ENCODE measurements at places on chromosomes 4 and X.

- DNase-seq = no peak
Measured at GRCh38 chrX:69226459-69227158, 61.4 kb upstream of the PJA1 start.

DNA sequence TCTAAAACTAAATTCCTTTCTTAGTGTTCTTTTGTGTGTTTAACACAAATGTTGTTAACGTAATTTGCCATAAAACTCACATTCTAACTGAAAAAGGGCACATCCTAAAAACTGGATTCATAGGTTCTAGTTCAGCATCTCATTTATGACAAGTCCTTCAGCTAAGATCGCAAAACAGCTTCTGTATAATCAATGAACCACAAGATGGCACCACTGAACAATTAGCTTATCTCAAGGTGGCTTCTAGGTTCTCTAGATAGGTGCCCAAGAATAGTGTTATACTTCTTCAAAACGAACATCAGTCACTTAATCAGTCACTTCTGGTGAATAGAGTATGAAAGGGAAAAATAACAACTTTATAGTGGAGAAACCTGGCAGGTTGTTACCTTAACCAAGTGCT is 54.3 kb downstream of the NRK start:
- DNase-seq = no peak

DNA sequence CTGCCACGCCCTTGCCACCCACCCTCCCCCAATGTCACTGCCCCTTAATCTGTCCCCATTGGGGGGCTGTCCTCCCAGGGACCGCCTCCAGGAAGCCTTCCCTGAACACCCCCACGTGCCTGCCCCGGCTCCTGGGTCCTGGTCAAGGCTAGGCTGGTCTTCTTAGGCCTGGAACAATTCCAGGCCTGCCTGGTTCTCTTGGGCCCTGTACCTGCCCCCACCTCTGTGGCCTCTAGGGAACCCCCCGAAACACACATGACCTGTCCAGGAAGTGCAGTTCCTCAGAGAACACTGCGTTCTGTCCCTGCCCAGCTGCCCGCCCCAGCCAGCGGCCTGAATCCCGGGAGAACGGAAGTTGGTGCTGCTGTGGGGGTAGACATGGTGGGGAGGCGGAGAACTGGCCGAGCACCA is 5.1 kb downstream of the MXD4 start:
- DNase-seq = peak; percentile 19

- DNase-seq = no peak
Measured at GRCh38 chrX:153413731-153414130, 2.5 kb downstream of the ZFP92 start.

DNA sequence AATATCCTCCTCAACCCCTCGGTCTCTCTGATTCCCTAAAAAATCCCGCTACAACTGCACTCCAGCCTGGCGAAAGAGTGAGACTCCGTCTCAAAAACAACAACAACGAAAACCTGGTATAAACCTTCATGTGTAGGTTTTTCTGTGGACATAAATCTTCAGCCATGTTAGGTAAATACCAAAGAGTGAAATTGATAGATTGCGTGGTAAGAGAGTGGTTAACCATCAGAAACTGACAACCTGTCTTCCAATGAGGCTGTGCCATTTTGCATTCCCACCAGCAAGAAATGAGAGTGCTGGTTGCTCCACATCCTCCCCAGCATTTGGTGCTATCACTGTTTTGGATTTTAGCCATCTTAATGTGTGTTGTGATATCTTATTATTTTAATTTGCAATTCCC is 10.9 kb downstream of the TBC1D19 start:
- DNase-seq = no peak

DNA sequence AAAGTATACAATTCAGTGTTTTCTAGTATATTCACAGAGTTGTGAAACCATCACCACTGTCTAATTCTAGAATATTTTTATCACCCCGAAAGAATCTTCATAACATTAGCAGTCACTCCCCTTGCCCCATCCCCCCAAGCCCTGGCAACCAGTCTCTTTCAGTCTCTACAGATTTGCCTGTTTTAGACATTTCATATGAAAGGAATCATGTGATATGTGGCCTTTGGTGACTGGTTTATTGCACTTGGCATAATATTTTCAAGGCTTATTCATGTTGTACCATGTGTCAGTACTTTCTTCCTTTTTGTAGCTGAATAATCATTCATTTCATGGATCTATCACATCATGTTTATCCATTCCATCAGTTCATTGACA is 371.7 kb downstream of the AFF2 start:
- DNase-seq = no peak

GRCh38 chr4:8433136-8433535 is 7.4 kb downstream of the ACOX3 start:
- no peak for DNase-seq

GRCh38 chr4:147891476-147892115 is 159.7 kb downstream of the ARHGAP10 start:
- DNase-seq = no peak

- DNase-seq = no peak
Measured at GRCh38 chr4:7199771-7200441, 7.6 kb downstream of the SORCS2 start.

- DNase-seq = no peak
Measured at GRCh38 chrX:150683536-150684146, 9.6 kb upstream of the MTMR1 start.

DNA sequence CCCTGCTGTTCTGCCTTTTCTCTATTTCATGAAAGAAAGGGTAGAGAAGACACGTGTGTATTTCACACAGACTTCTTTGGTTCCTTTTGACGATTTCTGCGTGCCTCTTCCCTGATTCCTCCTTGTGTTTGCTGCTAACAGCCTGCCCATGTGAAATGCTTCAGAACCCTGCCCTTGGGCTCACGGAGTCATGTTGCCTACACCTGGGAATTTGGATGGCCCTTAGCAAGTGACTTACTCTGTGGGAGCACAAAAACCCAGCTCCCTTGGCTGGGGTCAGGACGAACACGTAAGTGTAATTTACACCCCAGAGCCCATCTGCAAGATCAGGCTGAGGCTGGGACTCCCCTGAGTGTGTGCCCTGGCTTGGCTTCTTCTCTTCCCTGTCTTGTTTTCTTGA is 220.3 kb upstream of the BCOR start:
- no peak for DNase-seq

- no peak for DNase-seq
Measured at GRCh38 chr4:159014859-159015258, 88.0 kb upstream of the RAPGEF2 start.

GRCh38 chr4:109532182-109532581 is 27.9 kb upstream of the MCUB start:
- DNase-seq = no peak

- DNase-seq = peak; percentile 75
Measured at GRCh38 chr4:22573198-22573597, 57.3 kb upstream of the ADGRA3 start.

DNA sequence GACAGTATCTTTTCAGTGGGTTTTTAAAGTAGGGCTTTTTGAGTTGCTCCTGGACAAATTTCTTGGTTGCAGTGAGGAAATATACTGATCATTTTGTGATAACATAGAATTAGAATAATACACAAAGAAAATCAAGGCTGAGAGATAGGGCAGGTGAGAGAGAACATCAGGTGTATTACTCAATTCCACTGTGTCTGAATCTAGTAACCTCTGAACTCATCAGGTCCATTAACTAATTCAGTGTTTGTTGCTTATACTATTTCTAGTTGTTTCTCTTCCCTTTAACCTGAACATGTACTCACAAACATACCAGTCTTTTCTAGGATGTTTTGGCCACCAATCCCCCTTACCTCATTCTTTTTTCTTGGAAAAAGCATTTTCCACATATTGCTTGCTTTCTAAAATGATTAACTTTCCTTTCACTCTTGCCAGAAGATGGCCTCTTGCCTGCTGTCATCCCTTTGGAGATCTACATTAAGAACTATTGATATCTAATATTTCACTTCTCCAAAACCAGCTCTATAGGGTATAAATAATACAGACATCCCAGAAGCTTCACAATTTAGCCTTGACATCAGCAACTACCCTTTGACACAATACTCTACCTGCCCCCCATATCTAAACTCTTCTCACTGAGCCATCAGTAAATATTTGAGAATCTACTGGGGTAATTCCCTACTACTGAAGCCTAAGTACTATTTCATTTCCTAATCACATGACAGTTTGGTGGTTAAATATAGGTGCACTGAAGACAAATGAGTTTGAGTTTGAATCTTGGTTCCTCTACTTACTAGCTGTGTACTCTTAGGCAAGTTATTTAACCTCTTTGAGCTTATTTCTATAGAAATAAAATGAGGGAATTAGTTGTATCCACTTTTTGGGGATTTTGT is 470.8 kb upstream of the IGFBP7 start:
- DNase-seq = no peak

- no peak for DNase-seq
Measured at GRCh38 chr4:85491527-85491926, 16.6 kb downstream of the ARHGAP24 start.

- no peak for DNase-seq
Measured at GRCh38 chrX:9576059-9576458, 111.2 kb downstream of the TBL1X start.

DNA sequence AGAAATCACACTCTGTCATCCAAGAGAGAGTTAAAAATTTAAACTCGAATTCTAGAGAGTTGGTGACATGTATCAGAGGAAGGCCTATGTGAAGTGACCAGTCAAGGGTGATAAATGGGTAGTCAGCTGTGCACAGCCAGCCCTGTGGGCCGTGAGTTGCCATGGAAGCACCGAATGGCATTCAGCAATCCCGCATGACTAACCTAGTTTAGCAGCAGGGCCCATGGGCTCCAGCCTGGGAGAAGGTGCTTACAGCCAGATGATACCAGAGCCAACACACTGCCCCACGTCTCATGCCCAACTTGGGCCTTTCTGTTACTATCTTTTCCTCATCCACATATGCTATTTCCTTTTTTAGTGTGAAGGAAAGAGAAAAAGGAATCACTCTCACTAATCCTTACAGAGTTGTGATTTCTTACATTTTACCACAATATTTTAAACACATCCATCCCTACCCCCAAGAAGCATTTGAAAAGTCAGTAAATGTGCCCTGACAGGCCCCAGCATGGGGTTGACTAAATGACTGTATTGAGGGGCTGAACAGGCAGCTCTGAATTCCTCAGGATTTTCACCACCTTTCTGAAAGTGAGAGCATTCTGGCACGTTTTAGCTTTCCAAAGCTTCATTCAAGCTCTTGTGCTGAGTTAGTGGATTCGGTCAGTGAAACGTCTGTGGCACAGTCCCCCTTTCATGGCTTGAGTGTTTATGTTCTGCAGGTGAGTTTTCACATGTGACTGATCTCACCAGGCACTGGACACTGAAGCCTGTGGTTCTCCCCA is 104.2 kb downstream of the AFF1 start:
- peak; percentile 43 for DNase-seq

- peak; percentile 18 for DNase-seq
Measured at GRCh38 chrX:139126493-139126892, 404.0 kb upstream of the F9 start.

DNA sequence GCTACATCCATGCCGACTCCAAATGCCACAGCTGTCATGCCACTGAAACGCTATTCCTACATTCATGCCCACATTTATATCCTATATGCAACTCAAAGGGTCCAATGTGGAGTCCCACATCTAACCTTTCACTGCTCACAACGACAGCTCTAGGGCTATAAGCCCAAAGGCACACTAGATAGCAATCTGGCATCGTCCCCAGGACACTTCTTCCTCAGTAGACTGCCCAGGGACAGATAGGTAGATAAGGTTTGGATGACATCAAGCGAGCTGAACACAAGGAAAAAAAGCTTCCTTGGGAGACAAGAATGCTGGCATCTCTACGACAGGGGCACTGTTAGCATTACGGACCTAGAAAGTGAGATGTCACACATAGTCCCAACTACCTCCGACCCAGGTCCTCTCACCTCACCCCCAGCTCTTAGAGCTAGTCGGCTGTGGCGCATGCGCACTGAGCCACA is 685 bp downstream of the RAB9B start:
- DNase-seq = no peak

DNA sequence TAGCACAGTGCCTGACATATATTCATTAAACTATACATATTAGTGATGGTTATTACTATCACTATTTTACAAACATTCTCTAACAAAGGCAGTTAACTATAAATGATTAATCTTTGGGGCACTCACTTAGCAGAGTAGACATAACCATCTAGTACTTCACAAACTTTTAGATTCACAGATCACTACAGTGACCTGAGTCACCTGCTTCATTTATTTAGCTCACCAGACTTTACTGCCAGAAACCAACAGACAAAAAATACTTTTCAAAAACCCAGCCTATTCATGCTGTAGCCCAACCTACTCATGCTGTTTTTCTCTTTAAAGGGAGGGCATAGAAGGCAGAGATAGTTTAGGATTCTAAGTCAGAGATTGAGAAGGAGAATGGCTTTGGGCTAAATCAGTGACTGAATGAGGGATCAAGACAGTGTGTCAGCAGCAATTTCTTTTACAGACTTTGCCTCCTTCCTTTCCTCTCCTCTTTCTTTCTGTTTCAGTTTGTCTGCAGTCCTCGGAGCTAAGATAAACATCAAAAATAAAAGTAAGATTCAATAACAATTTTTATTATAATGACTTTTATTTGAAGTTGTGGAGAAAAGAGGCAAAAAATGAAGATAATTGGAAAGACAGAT is 34.7 kb upstream of the PDE5A start:
- no peak for DNase-seq

DNA sequence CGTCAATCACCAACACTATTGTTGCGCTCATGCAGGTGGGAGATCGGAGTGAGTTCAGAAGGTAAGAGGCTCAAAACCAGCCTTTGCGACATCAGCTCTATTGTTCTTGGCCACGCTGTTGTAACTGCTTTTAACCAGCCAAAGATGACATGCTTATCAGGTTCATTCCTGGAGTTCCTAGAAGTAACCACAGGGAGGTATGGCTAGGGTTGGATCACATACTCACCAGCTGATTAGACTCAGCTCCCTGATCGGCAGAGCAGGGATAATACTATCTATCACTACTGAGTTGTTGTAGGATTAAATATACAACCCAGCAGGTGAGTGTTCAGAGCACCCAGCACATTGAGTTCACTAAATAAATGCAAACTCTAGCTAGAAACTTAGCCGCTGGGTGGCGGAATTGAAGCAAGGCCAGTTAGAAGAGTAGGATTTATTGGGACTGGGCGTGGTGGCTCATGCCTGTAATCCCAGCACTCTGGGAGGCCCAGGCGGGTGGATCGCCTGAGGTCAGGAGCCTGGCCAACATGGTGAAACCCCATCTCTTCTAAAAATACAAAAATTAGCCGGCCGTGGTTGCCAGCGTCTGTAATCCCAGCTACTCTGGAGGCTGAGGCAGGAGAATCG is 12.4 kb downstream of the SLC34A2 start:
- peak; percentile 11 for DNase-seq

DNA sequence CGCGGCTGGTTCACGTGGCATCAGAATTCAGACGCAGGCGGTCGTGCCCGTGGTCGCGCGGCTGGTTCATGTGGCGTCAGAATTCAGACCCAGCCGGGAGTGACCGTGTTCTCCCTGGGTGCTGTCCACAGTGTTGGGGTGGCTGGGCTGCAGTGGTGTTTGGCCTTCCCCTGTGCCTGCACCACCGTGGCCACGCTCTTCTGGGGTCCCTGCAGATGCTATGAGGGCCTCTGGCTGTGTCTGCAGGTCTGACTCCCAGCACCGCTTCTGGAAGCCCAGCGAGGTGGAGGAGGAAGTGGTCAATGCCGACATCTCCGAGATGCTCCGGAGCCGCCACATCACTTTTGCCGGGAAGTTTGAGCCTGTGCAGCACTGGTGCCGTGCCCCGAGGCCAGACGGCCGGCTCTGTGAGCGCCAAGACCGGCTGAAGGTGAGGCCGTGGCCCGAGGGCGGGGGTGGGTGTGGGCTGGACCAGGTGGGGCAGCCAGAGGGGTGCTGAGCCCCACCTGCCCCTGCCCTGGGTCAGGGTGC is 26.4 kb downstream of the NKX1-1 start:
- DNase-seq = no peak
